ENCODE measurements at places on chromosomes 12 and 14. TPM values are rescaled to one million over a fixed set of nuclear protein-coding genes. Genes with fewer than 3 reads are reported as not detected.

DNA sequence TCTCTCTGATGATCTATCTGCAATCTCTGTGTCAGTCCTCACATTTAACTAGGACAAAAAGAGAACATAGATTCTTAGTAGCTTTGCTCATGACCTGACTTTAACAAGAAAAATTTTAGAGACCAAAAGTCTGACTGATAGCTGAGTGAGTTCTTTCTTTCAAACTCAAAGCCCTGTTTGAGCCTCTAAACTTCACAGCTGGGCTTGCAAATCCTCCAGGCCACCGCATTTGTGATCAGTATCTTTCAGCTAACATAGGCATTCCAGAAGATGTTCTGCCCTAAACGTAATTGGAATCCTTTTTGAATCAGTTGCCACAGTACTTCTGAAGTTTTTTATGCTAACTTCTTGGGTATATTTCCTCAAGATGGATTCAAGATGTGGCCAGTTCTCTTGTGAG is 459.0 kb downstream of the DPF3 start:
- H3K27ac ChIP-seq: no peak overlapping the region
- H3K27me3 ChIP-seq: no peaks in the 10 kb centered on the region
- no peak for DNase-seq
- H3K4me1 ChIP-seq: no peaks in the 10 kb centered on the region
- no peaks in the 10 kb centered on the region for H3K36me3 ChIP-seq
- H3K4me3 ChIP-seq: no peak overlapping the region

GRCh38 chr12:123388951-123389559 is 5.1 kb downstream of the KMT5A start:
- no peaks in the 10 kb centered on the region for H3K27me3 ChIP-seq
- peak overlapping the region; percentile 81 for H3K4me3 ChIP-seq
- H3K4me1 ChIP-seq: peaks cover 70% of the 10 kb centered on the region

- H3K36me3 ChIP-seq: no peaks in the 10 kb centered on the region
- H3K4me3 ChIP-seq: peak overlapping the region; percentile 59
- H3K27ac ChIP-seq: peak overlapping the region; percentile 77
- H3K27me3 ChIP-seq: peaks cover 69% of the 10 kb centered on the region
- DNase-seq: no peak
Observed at GRCh38 chr12:24561411-24561871, 387.5 kb downstream of the BCAT1 start.

DNA sequence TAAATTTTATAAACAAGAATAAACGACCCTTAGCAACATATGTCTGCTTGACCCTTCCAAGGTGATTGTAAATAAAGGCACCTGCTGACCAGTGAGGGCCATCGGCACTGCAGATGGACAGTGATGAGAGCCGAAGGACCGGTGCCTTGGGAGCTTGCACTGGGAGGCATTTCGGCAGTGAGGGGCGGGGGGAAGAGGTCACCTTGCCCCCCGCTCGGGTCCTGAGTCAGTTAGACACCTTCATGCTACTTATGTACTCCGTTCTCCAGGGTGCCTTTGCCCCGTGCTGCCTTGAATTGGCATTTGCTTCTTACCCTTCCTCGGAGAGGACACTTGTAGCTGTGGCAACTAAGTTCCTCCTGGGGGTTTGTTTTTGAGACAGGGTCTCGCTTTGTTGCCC is 23.0 kb downstream of the MMAB start:
- H3K36me3 ChIP-seq: no peaks in the 10 kb centered on the region
- H3K4me3 ChIP-seq: no peak overlapping the region
- no peak for DNase-seq
- peaks cover 57% of the 10 kb centered on the region for H3K27me3 ChIP-seq
- H3K4me1 ChIP-seq: no peaks in the 10 kb centered on the region

GRCh38 chr14:49549881-49550280 is 36.3 kb downstream of the RPS29 start:
- H3K27me3 ChIP-seq: no peaks in the 10 kb centered on the region
- H3K36me3 ChIP-seq: no peaks in the 10 kb centered on the region
- DNase-seq: no peak
- H3K4me3 ChIP-seq: no peak overlapping the region
- no peaks in the 10 kb centered on the region for H3K4me1 ChIP-seq
- H3K27ac ChIP-seq: no peak overlapping the region

GRCh38 chr12:110668480-110669192 is 20.3 kb downstream of the HVCN1 start:
- no peaks in the 10 kb centered on the region for H3K36me3 ChIP-seq
- no peak overlapping the region for H3K4me3 ChIP-seq
- no peaks in the 10 kb centered on the region for H3K4me1 ChIP-seq
- H3K27me3 ChIP-seq: no peaks in the 10 kb centered on the region
- H3K27ac ChIP-seq: no peak overlapping the region

DNA sequence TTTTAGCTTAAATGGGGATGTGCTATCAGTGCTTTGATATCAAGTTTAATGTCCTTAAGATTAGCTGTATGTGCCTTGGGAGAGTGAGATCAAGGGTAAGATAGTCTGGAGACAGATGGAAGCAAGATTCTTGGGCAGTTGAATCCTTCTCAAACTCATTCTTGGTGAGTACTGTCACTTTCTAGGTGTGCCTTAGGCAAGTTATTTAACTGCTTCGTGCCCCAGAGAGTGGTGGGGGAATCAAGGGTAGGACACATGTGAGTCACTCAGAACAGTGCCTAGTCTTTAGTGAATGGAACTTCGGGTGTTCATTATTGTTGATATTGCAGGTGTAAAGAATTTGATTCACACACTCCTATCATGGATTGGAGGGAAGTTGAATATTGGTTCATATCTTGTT is 803.7 kb downstream of the DIO2 start:
- H3K4me3 ChIP-seq: no peak overlapping the region
- H3K27me3 ChIP-seq: no peaks in the 10 kb centered on the region
- no peaks in the 10 kb centered on the region for H3K4me1 ChIP-seq
- no peaks in the 10 kb centered on the region for H3K36me3 ChIP-seq
- H3K27ac ChIP-seq: no peak overlapping the region
- DNase-seq: no peak

DNA sequence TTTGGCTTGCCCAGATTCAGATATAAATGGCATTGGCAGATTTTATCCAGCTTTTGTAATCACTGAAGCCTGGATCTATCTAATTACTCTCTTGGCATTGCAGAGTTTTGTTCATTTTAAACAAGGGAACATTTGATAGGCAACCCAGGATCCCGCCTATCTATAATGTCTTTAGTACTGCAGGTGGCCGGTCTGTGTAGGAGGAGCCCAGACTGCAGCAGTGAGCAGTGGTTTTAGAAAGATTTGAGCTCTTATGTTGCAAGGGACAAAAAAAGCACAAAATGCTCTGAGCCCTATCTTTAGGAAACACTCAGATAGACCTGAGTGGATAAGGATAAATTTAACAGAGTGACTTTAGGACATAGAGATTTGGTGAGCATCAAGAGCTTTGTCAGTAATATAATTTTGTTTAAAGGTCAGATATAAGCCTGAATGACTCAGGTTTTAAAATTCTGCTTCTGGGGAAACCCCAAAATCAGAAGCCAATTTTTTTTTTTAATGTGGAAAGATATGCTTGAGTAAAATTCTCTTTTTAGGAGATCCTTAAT is 165.5 kb downstream of the SLC5A8 start:
- no peak overlapping the region for H3K4me3 ChIP-seq
- no peaks in the 10 kb centered on the region for H3K36me3 ChIP-seq

GRCh38 chr14:37051153-37051552 is 121.3 kb downstream of the SLC25A21 start:
- no peaks in the 10 kb centered on the region for H3K4me1 ChIP-seq
- H3K4me3 ChIP-seq: no peak overlapping the region
- H3K27me3 ChIP-seq: no peaks in the 10 kb centered on the region
- no peak overlapping the region for H3K27ac ChIP-seq

GRCh38 chr12:3496957-3497356 is 6.0 kb downstream of the PRMT8 start:
- H3K27ac ChIP-seq: no peak overlapping the region
- no peak overlapping the region for H3K4me3 ChIP-seq
- peaks cover 41% of the 10 kb centered on the region for H3K27me3 ChIP-seq
- DNase-seq: no peak

DNA sequence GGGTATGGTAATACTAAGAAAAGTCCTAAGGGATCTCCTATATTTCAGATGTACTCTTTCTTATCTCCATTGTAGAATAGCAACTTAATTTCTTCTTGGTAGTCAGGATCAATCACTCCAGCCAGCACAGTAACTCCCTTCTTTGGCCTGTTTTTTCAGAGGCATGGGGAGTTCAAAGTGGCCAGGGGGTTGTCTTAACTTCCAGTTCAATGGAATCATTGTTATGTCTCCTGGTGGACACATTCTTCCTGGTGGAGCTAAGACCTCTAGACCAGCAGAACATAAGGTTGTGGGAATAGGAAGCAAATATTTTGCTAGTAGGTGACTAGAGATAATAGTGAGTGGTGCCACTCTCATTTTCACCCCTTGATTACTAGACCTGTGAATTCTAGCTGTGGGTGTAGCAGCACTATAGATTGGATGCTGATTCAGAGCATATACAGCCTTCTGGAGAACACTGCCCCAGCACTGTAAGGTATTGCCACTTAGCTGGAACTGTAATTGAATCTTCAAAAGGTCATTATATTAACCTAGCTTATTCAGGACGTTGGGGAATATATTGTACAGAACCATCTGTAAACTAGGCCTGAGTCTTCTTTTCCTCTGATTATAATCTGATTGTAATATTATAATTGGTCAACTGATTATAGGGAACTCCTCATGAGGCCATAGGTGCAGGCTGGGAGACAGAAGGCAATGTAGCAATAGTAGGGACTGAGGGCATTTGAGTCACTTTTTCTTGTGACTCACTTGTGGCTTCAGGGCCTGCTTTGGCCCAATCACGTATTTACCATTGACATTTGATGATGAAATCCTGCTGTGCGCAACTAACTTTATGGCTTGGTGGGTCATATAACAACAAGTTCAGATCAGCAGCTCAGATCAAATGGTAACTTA is 60.2 kb upstream of the ATP2B1 start:
- DNase-seq: peak; percentile 47
- no peaks in the 10 kb centered on the region for H3K4me1 ChIP-seq
- H3K4me3 ChIP-seq: no peak overlapping the region
- no peaks in the 10 kb centered on the region for H3K36me3 ChIP-seq
- peak overlapping the region; percentile 29 for H3K27ac ChIP-seq
- H3K27me3 ChIP-seq: no peaks in the 10 kb centered on the region

GRCh38 chr14:65639216-65639615 is 226.7 kb downstream of the FUT8 start:
- DNase-seq: no peak
- no peaks in the 10 kb centered on the region for H3K27me3 ChIP-seq
- no peak overlapping the region for H3K27ac ChIP-seq

- no peaks in the 10 kb centered on the region for H3K36me3 ChIP-seq
- no peaks in the 10 kb centered on the region for H3K27me3 ChIP-seq
- no peak overlapping the region for H3K4me3 ChIP-seq
- DNase-seq: no peak
- H3K4me1 ChIP-seq: no peaks in the 10 kb centered on the region
Observed at GRCh38 chr14:23661542-23661941, 25.4 kb downstream of the DHRS2 start.

GRCh38 chr12:64194333-64195149 is 27.6 kb downstream of the KICS2 start:
- H3K4me1 ChIP-seq: no peaks in the 10 kb centered on the region
- no peaks in the 10 kb centered on the region for H3K27me3 ChIP-seq
- no peak overlapping the region for H3K27ac ChIP-seq
- no peak for DNase-seq
- no peaks in the 10 kb centered on the region for H3K36me3 ChIP-seq

DNA sequence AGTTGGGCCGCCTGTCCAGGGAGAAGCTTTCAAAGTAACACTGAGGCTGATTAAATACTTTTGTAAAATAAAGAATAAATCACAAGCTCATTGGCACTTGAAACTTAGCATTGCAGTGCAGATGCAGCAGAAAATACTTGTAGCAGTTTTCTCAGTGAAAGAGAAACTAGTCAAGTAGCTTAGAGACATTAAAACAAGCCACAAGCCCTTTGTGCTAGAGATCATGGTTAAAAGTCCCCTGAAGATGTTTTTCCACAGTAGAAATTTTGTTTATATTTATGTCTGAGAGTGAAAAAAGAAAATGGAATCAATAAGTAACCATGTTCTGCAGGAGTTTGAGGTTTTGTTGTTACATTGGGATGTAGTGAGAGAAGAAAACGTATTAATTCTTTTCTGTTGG is 5.9 kb downstream of the PSEN1 start:
- peaks cover 57% of the 10 kb centered on the region for H3K4me1 ChIP-seq
- no peak for DNase-seq
- no peaks in the 10 kb centered on the region for H3K36me3 ChIP-seq
- H3K27ac ChIP-seq: no peak overlapping the region

- peaks cover 54% of the 10 kb centered on the region for H3K27me3 ChIP-seq
- H3K27ac ChIP-seq: no peak overlapping the region
- no peak overlapping the region for H3K4me3 ChIP-seq
- no peak for DNase-seq
Observed at GRCh38 chr14:74221741-74222140, 17.5 kb upstream of the VSX2 start.

DNA sequence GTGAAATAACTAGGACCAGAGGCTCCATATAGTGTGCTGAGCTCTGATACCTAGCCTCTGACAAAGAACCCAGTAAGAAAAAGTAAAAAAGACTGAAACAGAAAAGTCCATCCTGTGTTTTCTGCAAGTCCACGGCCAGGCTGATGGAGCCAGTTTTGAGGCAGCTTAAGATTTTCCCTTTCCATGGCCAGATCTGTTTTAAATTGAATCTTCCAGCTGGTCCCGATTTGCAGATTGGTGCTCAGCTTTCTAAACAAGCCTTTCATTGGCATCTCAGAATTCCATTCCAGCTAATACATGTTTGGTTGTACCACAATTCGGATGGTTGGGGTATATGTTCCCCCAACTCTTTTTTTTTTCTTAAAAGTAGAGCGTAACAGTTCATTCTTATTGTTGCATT is 152.0 kb downstream of the DACT1 start:
- H3K27ac ChIP-seq: no peak overlapping the region
- H3K4me1 ChIP-seq: no peaks in the 10 kb centered on the region
- no peak overlapping the region for H3K4me3 ChIP-seq
- no peaks in the 10 kb centered on the region for H3K27me3 ChIP-seq
- no peaks in the 10 kb centered on the region for H3K36me3 ChIP-seq

- DNase-seq: peak; percentile 7
- H3K36me3 ChIP-seq: no peaks in the 10 kb centered on the region
- H3K4me1 ChIP-seq: no peaks in the 10 kb centered on the region
- no peak overlapping the region for H3K27ac ChIP-seq
- H3K27me3 ChIP-seq: no peaks in the 10 kb centered on the region
Observed at GRCh38 chr12:81992461-81992860, 233.3 kb upstream of the PPFIA2 start.

DNA sequence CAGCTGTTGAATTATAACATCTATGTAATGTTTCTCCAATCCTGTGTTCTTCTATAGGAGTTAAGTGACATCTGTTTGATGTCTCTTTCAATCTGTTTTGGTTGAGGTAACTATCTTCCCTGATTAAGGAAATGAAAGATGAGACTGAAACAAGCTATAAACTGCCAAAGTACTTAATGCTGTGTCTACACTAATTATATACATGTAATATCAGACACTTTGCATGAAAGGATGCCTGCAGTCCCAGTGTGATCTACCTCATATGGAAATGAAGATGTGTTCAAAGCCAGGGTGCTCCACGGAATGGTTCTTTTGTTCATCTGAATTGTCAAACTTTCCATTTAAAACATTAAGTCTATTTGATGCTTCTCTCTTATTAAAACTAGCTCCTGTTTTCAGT is 958.3 kb downstream of the GALC start:
- DNase-seq: no peak
- no peaks in the 10 kb centered on the region for H3K36me3 ChIP-seq
- H3K27me3 ChIP-seq: no peaks in the 10 kb centered on the region
- no peak overlapping the region for H3K27ac ChIP-seq
- H3K4me1 ChIP-seq: no peaks in the 10 kb centered on the region

The PMEL gene
- 3.6 TPM for polyA plus RNA-seq

The ZNF385A gene
- 14.8 TPM for polyA plus RNA-seq

The RTL1 gene
- polyA plus RNA-seq: 0.06 TPM

The EVL gene
- polyA plus RNA-seq: 246 TPM

The AMDHD1 gene
- 1.1 TPM for polyA plus RNA-seq

The IFNG-AS1 gene
- polyA plus RNA-seq: 0.18 TPM

The AQP6 gene
- 0.43 TPM for polyA plus RNA-seq

The CLEC9A gene
- 2.4 TPM for polyA plus RNA-seq

The DLGAP5 gene
- 24.4 TPM for polyA plus RNA-seq

Measured in left lung (tissue), 14 donors.